Activated CD8-positive, alpha-beta memory T cell treated with anti-CD3 and anti-CD28 coated beads, Interleukin-2, amount 10 ng/mL, durations not matched to agents 7 days and 5 days (primary cell): ENCODE measurements at places on chromosomes 6 and 20.

- H3K36me3 ChIP-seq, result peaks cover 36% of the 10 kb centered on the region
- H3K27ac ChIP-seq, result no peak overlapping the region
- H3K4me1 ChIP-seq, result peaks cover 17% of the 10 kb centered on the region
- no peaks in the 10 kb centered on the region for H3K27me3 ChIP-seq
- no peak for DNase-seq
- no peak overlapping the region for H3K4me3 ChIP-seq
Observed at GRCh38 chr6:90224196-90224595, 72.4 kb downstream of the BACH2 start.

DNA sequence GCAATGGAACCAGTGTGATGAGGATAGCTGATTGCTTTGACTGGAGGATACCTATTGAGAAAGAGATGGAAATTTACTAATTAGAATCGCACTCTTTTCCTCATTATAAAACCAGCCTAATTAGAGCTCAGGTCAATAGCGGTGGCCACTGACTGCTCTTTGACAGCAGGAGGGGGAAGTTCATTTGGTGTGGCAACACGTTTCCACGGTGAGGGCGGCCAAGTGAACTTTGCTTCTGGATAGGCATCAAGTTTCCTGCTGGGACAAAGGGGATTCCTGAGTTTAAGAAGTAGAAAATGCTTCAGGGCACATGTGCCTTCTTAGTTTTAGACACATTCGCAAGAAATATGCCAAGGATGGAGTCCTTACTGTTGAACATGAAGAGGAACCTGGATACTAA lies 145.3 kb upstream of the NRN1 start:
- no peak overlapping the region for H3K27ac ChIP-seq
- DNase-seq, result no peak
- H3K4me1 ChIP-seq, result no peaks in the 10 kb centered on the region
- no peak overlapping the region for H3K4me3 ChIP-seq

DNA sequence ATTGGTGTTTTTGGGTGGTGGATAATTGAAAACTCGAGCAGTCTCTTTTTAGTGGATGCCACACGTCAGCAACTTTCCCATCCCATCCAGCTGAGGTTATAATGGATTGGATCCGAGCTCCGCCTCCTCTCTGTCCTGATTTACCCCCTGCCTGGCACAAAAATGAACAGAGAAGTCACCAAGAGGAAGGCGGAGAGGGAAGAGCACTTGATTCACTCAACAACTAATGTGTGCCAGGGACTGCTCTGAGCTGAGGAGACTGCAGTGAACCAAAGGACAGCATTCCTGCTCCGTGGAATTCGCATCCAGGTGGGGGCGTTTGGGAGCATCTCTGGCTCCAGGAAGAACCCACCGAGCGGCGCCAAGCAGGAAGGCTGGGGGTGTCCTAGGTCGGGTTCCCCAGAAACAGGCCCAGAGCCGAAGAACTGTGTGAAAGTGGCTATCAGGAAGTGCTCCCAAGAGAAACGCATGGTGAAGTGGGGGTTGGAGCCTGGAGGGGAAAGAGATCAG lies 95.8 kb upstream of the NAA20 start:
- no peaks in the 10 kb centered on the region for H3K36me3 ChIP-seq
- H3K4me3 ChIP-seq, result no peak overlapping the region
- no peaks in the 10 kb centered on the region for H3K4me1 ChIP-seq
- peaks cover 5% of the 10 kb centered on the region for H3K27me3 ChIP-seq
- no peak overlapping the region for H3K27ac ChIP-seq

GRCh38 chr6:41965429-41966213 lies 24.0 kb upstream of the CCND3 start:
- DNase-seq, result no peak
- H3K4me1 ChIP-seq, result peaks cover 48% of the 10 kb centered on the region
- no peak overlapping the region for H3K4me3 ChIP-seq
- H3K27ac ChIP-seq, result no peak overlapping the region
- no peaks in the 10 kb centered on the region for H3K27me3 ChIP-seq

DNA sequence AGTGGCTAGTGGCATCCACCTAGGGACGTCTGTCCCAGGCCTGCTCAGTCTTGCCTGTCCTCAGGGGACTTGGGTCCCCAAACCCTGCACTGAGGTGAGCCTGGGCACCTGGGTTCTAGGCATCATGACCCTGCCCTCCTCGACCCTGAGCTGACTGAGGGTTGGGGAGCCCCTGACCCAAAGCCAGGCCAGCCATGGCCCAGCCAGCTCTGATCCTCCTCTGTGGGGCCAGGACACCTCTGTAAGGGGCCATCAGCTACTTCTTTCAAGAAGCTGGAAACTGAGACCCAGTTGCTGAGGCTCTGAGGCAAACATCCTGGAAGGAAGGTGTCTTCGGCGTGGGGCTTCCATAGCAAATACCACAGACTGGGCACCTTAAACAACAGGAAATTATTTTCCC lies 329.3 kb downstream of the QKI start:
- H3K36me3 ChIP-seq, result no peaks in the 10 kb centered on the region
- no peak for DNase-seq
- H3K4me1 ChIP-seq, result no peaks in the 10 kb centered on the region
- no peak overlapping the region for H3K4me3 ChIP-seq
- H3K27ac ChIP-seq, result no peak overlapping the region

DNA sequence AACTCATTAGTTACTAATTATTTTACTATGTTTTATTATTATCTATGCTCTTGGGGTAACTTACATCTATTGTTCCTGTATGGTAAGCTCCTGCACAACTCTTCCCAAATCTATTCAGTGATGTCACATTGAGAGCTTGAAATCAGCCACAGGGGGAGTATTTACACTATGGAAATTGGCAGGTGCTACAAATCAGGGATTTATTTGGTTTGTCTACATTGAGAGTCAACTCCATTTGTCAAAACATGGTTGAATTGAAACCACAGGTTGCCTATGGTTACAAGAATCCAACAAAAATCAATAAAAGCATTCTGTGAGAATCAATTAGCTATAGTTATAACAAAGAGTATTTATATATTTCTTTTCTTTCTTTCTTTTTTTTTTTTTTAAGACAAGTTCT lies 3.9 kb upstream of the FITM2 start:
- H3K36me3 ChIP-seq, result no peaks in the 10 kb centered on the region
- peaks cover 12% of the 10 kb centered on the region for H3K4me1 ChIP-seq
- H3K27me3 ChIP-seq, result peaks cover 6% of the 10 kb centered on the region
- H3K27ac ChIP-seq, result no peak overlapping the region
- H3K4me3 ChIP-seq, result no peak overlapping the region

GRCh38 chr20:49187330-49187850 lies 744 bp downstream of the STAU1 start:
- DNase-seq, result peak; percentile 48
- peaks cover 22% of the 10 kb centered on the region for H3K36me3 ChIP-seq
- H3K27me3 ChIP-seq, result peaks cover 5% of the 10 kb centered on the region
- H3K4me1 ChIP-seq, result peaks cover 40% of the 10 kb centered on the region
- H3K4me3 ChIP-seq, result peak overlapping the region; percentile 91
- peak overlapping the region; percentile 83 for H3K27ac ChIP-seq

DNA sequence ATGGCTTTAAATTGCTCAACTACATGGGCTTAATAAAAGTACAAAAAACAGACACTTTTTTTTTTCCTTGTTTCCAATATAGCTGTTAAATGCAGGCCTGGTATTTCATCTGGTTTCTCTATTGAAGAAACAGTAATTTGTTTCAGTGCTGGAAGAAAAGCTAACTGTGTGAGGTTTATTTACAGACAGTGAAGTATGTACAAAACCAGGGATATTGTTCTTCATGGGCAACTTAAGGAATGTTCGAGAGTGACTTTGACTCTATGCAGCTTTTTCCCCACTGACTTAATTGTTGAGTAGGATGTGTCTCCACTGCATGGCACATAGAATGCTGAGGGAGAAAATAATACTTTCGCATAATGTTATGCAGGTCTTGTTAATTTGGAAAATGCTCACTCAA lies 31.0 kb upstream of the PRL start:
- no peak overlapping the region for H3K27ac ChIP-seq
- no peaks in the 10 kb centered on the region for H3K36me3 ChIP-seq
- H3K27me3 ChIP-seq, result no peaks in the 10 kb centered on the region
- no peak overlapping the region for H3K4me3 ChIP-seq
- no peak for DNase-seq
- no peaks in the 10 kb centered on the region for H3K4me1 ChIP-seq

DNA sequence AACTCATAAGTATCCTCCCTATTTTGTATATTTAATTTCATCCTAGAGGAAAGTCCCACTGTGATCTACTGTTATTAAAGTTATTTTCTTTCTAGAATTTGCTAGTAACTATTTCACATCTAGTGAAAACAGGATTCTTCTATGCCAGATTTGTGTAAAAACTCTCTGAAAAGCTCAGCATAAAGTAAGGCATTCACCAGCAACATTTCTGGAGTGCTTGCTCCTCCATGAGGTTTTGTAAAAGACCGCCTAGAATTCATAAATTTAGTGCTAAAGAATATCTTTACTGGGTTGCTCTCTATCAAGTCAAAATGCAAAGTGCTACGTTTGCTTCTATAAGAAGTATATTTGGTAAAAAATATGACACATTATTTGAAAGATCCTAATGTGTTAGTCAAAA lies 173.5 kb upstream of the IRAK1BP1 start:
- no peak for DNase-seq
- H3K27me3 ChIP-seq, result no peaks in the 10 kb centered on the region
- H3K36me3 ChIP-seq, result no peaks in the 10 kb centered on the region

- H3K27me3 ChIP-seq, result no peaks in the 10 kb centered on the region
- H3K27ac ChIP-seq, result peak overlapping the region; percentile 63
- H3K4me1 ChIP-seq, result peaks cover 3% of the 10 kb centered on the region
- peaks cover 1% of the 10 kb centered on the region for H3K36me3 ChIP-seq
- no peak for DNase-seq
Observed at GRCh38 chr6:90216072-90216977, 80.3 kb downstream of the BACH2 start.

DNA sequence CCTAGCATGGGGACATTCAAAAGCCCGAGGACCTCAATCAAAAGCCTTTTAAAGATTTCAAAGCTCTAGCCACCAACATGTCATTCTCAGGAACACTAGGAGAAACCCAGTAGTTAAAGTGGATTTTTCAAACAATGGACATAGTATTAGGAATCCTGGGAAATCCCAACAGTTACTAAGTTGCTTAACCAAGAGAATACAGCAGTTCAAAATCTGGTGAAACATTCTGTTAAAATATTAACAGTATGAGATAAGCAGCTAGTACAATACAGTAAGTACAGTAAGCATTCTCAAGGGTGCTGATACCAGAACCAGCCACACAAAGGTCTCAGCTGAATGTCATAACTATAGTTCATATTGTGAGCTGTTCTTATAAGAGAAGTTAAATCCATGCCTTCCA lies 68.6 kb downstream of the CDK19 start:
- H3K27me3 ChIP-seq, result no peaks in the 10 kb centered on the region
- no peak overlapping the region for H3K4me3 ChIP-seq
- peaks cover 1% of the 10 kb centered on the region for H3K4me1 ChIP-seq
- peaks cover 26% of the 10 kb centered on the region for H3K36me3 ChIP-seq
- no peak for DNase-seq
- H3K27ac ChIP-seq, result no peak overlapping the region

DNA sequence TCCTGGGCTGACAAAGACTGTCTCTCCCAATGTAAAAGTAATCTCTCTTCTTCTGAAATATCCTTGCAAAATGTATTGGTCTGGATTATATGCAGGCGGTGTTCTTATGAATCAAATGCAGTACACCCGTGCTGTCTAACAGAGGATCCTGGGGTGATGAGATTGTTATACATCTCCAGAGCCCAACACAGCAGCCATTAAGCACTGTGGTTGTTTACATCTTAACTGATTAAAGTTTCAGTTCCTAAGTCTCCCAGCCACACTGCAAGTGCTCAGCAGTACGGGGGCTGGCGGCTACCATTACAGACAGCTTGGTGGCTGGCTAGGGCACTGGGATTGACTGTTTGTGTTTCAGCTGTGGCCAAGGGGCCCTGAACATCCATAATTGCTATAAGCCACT lies 7.0 kb downstream of the UNC93A start:
- no peaks in the 10 kb centered on the region for H3K36me3 ChIP-seq
- DNase-seq, result no peak
- H3K4me1 ChIP-seq, result no peaks in the 10 kb centered on the region
- peaks cover 26% of the 10 kb centered on the region for H3K27me3 ChIP-seq
- H3K27ac ChIP-seq, result no peak overlapping the region
- H3K4me3 ChIP-seq, result no peak overlapping the region

DNA sequence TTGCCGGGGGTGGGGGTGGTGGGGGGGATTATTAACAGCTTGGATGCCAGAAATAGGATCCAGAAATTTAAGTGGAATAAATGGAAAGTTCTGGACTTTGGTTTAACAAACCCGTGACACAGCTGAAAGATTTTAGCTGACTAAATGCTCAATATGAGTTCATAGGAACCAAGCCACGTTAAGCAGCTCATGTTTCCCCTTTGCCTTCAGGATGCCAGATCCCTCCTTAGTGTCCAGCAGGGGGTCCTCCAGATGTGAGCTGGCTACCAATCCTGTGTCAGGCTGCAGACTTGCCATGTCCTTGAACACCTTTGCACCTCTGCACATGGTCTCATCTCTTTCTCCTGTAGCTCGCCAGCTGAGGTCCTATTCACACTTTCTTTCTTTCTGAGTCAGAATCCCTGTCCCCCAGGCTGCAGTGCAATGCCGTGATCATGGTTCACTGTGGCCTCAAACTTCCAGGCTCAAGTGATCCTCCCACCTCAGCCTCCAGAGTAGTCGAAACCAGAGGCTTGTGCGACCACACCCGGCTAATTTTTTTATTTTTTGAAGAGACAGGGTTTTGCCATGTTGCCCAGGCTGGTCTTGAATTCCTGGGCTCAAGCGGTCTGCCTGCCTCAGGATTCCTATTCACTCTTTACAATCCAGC lies 133.3 kb upstream of the ARMC2 start:
- peak overlapping the region; percentile 41 for H3K27ac ChIP-seq
- peaks cover 29% of the 10 kb centered on the region for H3K4me1 ChIP-seq
- peak; percentile 44 for DNase-seq
- no peak overlapping the region for H3K4me3 ChIP-seq
- H3K36me3 ChIP-seq, result no peaks in the 10 kb centered on the region
- peaks cover 3% of the 10 kb centered on the region for H3K27me3 ChIP-seq

- H3K27me3 ChIP-seq, result no peaks in the 10 kb centered on the region
- H3K27ac ChIP-seq, result peak overlapping the region; percentile 96
- H3K4me1 ChIP-seq, result peaks cover 48% of the 10 kb centered on the region
- peak overlapping the region; percentile 93 for H3K4me3 ChIP-seq
- H3K36me3 ChIP-seq, result peaks cover 20% of the 10 kb centered on the region
Observed at GRCh38 chr6:42781546-42781795, 381 bp upstream of the BICRAL start.
